ENCODE measurements at places on chromosomes 6 and 20. TPM values are rescaled to one million over a fixed set of nuclear protein-coding genes. Genes with fewer than 3 reads are reported as not detected.

DNA sequence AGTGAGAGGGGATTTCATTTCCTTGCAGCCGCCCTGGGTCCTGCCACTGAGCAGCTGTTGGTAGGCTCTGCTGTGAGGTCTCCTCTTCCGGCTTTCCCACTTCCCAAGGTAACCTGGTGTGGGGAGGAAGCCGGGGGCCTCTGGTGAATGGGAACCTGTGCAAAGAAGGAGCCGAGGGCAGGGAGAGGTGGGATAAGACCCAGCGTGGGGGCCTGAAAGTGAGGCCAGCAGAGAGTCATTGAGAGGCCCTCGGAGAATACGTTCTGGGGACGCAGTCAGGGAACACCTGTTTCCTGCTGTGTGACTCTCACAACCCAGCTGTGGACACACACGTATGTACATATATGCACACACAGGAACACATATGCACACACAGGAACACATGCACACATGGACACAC, 100.7 kb downstream of the CDH26 start:
- no peak for DNase-seq

ZNF334 gene
- 11.2 TPM for total RNA-seq

FAM83B gene
- total RNA-seq = 3.4 TPM

OR12D3 gene
- not detected for total RNA-seq

DNA sequence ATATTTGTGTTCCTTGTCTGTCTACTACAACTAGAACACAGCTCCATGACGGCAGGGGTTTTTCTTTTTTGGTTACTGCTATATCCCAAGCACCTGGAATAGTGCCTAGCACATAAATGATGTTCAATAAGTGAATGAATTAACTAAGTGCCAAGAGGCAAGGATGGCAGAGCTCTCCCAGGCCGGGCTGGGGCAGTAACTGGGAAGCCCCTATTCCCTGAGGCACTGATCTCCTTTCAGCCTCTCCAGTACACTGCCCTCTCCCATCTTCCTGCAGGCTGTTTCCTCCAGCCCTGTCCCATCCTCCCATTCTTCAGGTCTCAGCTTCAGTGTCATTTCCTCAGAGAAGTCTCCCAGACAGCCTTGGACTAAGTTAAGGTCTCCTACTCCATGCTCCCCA, 29.0 kb upstream of the SPDEF start:
- no peak for DNase-seq

DNA sequence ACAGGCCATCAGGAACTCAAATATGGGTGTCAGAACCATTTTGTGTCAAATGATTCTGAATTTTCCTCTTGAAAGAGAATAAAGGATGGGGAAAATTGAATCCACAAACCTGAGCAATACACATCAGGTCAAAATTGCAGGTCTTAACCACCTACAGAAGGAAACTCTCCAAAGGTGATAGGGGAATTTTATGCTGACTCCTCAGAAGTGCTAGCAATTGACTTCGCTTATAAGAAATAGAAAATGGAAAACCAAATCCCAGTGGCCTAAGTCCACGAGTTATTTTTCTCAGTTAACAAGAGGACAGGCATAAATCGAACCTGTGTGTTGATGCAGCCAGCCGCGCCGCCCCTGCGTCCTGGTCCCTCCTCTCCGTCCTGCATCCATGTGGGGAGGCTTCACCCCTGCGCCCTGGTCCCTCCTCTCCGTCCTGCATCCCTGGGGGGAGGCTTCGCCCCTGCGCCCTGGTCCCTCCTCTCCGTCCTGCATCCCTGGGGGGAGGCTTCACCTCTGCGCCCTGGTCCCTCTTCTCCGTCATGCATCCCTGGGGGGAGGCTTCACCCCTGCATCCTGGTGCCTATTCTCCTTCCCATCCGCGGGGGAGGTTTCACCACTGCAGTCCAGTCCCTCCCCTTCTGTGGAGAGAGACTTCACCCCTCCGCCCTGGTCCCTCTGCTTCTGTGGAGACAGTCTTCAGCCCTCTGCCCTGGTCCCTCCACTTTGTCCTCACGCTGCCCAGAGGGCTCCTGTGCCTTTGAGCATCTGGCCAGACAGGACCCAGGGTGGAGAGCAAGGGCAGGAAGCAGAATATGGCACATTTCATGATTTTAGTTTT, 230.3 kb downstream of the SMOC2 start:
- no peak for DNase-seq

NRSN1 gene
- not detected for total RNA-seq

GRCh38 chr20:38148328-38149102, 16.6 kb downstream of the TGM2 start:
- no peak for DNase-seq

LAMA2 gene
- 43.3 TPM for total RNA-seq

DNA sequence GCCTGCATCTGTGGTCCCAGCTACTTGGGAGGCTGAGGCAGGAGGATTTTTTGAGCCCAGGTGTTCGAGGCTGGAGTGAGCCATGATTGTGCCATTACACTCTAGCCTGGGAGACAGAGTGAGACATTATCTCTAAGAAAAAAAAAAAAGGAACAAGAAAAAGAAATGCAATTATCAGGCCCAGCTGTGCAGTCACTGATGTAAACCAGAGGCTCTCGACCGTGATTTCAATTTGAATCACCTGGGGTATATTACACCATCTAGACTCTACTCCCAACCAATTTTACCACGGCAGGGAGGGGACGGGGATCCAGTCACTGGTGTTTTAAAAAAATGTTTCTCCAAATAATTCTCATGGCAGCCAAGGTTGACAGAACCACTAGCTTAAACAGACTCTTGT, 48.8 kb upstream of the NKX2-2 start:
- DNase-seq = no peak

GRCh38 chr6:16681260-16681873, 79.9 kb downstream of the ATXN1 start:
- DNase-seq = no peak

SUMO4 gene
- total RNA-seq = not detected

DNA sequence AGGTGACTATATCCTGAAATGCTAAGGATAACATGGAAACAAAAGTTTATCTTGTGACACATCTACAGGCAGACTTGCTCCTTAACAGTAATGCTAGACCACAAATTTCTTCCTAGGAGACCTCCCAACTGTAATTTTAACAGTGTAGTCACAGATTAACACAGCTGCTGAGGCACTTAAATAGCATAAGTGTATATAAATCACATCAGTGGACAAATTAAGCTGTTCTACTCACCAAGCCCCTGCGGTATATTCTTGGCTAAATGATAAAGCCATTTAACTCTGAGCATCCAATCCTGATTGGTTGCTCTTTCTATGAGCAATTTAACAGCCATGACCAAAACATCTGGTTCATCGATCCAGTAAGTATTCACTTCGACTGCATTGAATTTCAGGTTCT, 73.3 kb upstream of the LYRM2 start:
- DNase-seq = no peak

GABBR1 gene
- total RNA-seq = 31.9 TPM

DNA sequence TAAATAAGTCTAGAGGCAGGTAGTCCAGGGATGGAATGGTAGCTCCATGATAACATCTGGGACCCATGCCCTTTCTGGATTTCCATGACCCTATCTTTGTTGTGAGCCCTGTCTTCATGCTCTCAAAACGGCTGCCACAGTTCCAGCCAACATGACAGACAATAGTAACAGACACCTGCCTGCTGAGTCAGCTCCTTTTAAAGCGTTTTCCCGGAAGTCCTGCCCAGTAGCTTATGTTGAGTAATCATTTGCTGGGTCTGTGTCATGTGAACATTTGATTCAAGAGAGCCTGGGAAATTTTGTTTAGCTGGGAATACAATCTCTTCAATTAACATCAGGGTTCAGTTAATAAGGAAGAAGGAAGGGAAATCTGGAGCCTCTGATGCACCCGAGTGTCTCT, 262.2 kb upstream of the SULF2 start:
- DNase-seq = no peak

PSORS1C1 gene
- total RNA-seq = 1.6 TPM

- no peak for DNase-seq
Observed at GRCh38 chr6:154594496-154595198, 84.2 kb upstream of the CNKSR3 start.

- no peak for DNase-seq
Observed at GRCh38 chr6:15308435-15309213, 62.8 kb downstream of the JARID2 start.

DNA sequence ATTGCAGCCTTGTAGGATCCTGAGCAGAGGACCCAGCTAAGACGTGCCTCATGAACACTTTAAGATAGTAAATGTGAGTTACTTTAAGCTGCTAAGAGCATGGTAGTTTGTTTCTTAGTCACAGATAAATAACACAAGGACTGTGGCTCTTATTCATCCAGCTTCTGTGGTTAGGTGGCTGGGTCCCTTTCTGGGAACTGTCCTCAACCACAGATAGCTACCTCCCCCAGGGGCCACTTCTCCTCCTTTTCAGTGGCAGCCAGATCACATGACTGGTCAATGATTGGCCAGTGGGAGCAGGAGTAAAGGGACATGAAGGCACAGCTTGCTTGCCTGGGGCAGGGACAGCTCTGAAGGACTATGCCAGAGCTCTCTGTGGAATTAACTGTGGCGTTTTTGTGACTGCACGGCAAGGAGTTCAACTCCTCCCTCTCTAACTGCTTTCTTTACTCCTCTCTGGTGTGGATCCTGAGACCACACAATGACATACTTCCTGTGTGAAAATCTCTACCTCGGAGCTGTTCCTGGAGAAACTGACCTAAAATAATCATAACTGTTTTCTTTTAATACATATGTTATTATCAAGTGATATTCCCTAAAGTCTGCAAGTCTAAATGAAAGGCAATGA, 76.5 kb downstream of the NRN1 start:
- DNase-seq = no peak

C6orf58 gene
- not detected for total RNA-seq

DNA sequence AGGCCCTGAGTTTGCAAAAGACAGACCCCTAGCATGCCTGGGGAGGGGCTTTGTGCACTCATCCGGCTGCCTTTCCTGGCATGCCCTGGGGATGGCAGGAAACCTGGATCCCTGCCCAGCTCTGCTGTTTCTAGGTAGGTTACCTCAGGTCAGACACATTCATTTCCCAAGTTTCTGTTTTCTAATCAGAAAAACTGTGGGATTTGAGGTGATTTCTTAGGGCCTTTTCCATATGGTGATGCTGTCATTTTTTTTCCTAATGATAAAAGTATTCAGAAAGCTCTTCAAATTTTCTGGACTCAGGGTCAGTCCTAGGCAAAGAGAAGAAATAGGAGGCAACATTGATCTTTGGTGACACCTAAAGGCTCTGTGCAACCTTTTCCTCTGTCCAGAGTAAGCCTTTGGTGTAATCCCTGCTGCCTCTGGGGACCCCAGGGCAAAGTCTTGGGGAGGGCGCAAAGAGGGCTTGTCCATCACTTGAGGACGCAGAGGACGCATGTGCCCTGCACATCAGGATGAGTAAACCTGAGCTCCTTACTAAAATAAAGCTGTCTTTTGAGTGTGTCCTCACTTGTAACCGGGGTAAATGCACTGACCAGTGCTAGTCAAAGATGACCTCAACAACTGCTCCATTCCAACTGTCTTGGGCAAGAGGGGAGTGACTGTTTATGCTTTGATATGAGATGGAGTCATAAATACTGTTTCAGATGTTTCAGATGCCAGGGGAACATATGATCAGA, 13.5 kb upstream of the TRAM2 start:
- peak; percentile 41 for DNase-seq

- no peak for DNase-seq
Observed at GRCh38 chr6:21845439-21846140, 252.0 kb downstream of the SOX4 start.

DLK2 gene
- total RNA-seq = not detected

DNA sequence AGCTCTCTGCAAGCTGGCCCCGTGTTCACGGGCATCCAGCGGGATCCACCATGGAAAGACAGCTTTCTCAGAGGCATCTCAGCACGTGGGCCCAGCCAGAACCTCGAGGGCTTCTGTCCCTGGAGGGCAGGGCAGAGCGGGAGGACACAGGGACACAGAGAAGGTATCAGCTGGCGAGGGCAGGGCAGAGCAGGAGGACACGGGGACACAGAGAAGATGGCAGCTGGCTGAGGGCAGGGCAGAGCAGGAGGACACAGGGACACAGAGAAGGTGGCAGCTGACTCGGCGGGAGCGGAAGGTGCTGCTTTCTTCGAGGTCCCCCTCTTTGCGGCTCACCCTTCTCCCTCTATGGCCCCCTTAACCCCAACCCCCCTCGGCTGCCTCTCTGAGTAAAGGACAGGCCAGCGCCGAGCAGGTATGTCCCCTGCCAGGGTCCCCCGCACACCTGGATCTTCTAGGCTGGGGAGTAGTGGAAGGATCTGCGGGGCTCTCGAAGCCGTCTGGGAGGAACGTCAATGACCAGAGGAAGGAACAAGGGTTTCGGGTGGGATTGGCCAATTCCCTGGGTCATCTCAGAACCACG, 28.9 kb upstream of the BHLHE23 start:
- DNase-seq = no peak

GRCh38 chr20:50911030-50911429, 20.2 kb downstream of the ADNP start:
- no peak for DNase-seq

GRCh38 chr20:57582432-57583288, 21.8 kb downstream of the PCK1 start:
- DNase-seq = peak; percentile 43

DNA sequence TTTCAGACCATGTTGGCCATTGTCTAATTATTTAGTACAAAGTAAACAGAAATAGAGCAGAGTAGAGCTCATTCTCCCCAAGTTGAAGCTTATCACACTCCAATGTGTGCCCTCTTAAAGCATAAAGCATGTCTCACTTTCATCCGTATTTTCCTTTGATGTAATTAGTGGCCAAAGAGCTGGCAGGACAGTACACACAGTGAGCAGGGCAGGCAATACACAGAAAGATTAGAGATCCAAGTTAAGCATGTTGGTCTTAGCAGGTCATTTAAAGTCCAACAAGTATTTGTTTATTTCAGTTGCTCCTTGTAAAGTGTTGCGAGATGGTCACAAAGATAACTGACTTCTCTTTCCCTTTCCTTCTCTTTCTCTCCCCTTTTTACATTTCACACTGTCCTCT, 47.2 kb downstream of the RFX6 start:
- DNase-seq = no peak

DNA sequence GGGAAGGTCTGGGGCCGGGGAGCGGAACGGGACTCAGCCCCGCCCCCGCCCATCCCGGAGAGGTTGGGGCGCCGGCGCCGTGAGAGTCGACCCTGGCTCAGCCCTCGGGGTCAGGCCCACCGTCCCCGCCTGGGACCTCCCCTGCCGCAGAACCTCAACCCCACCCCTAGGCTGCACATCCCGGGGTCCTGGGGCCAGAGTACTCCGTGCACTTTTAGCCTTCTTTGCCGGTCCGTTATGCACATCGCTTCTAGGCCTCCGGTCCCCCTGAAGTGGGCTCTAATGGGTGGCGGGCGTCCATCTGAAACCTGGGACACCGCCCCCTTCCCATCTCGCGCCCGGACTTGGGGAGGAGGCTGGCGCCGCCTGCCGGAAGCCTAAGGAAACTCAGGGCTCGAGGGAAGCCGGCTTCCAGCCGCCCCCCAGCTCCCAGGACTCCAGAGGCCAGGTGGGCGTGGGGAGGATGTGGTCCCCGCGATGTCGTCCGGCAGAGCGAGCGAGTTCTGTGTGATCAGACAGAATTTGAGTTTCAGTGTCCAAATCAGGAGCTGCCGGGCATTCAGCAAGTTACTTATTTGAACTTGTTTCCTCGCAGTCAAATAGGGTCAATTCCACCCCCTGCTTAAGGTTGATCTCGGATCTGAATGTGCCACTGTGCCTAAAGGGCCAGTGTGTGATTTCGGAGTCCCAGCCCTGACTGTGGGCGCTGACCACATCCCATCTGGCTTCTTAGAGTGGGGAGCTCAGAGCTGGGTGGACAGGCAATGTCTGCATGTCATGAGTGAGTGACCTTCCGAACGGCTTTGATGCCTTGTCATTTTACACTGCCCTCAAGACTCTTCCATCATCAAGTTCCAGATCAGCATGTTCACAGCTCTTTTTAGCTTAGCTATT, 47.6 kb downstream of the CPXM1 start:
- DNase-seq = peak; percentile 39

TUBB2A gene
- 54.1 TPM for total RNA-seq

GRCh38 chr6:2073476-2073875, 171.9 kb downstream of the GMDS start:
- no peak for DNase-seq

ANKRD66 gene
- not detected for total RNA-seq
